Stimulated activated naive B cell treated with anti-CD40 and anti-IgM and Interleukin-4, amounts not matched to agents 10 μg/mL and 1 μg/mL and 100 μg/mL, for 72 hours (primary cell): ENCODE measurements at places on chromosomes 5 and 9.

- DNase-seq: no peak
These were observed 130.9 kb downstream of the GAS1 start for GRCh38 chr9:86816366-86816765.

DNA sequence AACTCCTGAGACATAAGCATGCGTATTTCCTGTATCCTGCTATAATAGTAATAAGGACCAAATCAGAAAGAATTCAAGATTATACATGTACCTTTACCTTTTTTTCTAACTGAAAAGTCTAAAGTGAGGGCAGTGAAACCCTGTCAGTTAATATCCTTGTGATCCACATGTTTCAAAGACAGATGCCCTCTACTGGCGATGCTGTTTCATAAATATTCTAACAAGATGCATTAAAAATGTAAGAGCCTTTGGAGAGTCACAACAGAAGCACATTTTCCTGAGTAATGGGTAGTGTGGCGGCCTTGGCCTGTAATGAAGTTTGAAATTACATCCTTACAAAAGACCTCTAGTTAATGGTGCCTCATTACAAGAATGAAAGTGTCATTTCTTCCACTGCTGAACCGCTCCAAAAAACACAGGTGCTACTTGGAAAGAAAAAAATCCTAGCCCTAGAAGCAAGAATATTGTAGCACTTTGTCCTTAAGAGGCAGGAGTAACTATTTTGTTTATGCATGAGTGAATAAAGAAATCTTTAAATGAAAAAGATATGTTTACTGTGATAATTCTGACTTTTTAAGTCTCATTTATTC, 232.6 kb downstream of the EPB41L4A start:
- DNase-seq: no peak

- DNase-seq: no peak
These were observed 142.6 kb upstream of the FST start for GRCh38 chr5:53337827-53338226.

- no peak for DNase-seq
These were observed 30.3 kb upstream of the MAST4 start for GRCh38 chr5:66565878-66566277.

- no peak for DNase-seq
These were observed 98.5 kb upstream of the LMX1B start for GRCh38 chr9:126515001-126515872.

DNA sequence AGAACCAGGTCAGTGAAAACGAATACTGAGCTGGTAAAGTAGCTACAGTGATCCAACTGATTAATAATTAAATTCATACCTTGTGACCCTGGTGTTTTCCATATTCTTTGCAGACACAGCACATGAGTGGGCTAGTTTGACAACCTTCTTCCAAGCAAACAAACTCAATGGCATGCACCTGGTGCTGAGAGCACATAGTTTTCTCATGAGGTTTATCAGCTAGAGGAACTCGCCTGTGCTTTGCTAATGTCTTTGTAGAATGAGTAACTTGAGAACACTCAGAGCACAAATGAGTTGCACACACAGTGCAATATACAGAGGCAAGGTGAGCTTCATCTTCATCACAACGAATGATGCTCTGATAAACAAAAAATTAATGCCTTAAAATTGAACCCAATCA, 12.6 kb downstream of the TRIM23 start:
- DNase-seq: no peak

GRCh38 chr9:21830589-21830988, 28.2 kb downstream of the MTAP start:
- DNase-seq: no peak

- DNase-seq: no peak
These were observed 16.8 kb upstream of the PHYKPL start for GRCh38 chr5:178249191-178249989.

DNA sequence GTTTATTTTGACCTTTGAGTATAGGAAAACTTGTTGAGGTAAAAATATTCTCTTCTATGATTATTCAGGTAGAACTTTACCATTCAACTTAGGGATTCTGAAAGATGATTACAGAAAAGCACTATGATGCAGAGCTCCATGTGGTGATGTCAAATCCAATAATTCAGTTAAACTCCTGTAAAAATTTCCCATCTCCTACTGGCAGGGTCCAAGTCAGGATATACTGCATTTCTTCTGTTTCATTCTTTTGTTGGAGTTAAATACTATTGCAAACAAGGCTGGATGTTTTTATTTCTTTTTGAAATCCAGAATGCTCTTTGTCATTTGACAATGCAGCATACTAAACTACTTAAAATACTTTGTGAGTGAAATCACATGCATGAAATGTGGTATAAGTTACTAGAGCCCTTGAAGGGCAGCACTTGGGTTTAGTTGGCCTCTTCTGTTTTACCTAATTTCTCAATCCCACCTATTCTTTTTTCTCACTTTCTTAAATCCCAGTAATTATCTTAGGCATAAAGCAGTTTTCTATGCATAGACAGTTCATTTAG, 204.5 kb downstream of the FBXL7 start:
- no peak for DNase-seq

DNA sequence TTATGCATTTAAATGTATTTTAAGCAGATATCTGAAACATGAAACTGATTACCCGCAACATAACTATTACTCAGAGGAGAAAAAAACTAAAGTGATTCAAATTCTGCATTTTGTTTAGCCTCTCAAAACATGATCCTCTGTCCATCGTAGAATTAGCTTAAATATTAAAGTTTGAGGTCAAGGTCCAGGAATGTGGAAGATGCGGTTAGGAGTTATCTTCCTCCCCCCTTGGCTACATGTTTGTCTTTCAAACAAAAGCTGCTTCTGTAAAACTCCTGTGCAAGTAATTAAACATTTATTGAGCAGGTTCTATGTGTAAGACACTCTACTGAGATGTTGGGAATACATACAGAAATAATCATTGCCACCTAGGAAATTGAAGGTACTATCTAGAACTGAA, 175.0 kb upstream of the ISL1 start:
- DNase-seq: no peak

DNA sequence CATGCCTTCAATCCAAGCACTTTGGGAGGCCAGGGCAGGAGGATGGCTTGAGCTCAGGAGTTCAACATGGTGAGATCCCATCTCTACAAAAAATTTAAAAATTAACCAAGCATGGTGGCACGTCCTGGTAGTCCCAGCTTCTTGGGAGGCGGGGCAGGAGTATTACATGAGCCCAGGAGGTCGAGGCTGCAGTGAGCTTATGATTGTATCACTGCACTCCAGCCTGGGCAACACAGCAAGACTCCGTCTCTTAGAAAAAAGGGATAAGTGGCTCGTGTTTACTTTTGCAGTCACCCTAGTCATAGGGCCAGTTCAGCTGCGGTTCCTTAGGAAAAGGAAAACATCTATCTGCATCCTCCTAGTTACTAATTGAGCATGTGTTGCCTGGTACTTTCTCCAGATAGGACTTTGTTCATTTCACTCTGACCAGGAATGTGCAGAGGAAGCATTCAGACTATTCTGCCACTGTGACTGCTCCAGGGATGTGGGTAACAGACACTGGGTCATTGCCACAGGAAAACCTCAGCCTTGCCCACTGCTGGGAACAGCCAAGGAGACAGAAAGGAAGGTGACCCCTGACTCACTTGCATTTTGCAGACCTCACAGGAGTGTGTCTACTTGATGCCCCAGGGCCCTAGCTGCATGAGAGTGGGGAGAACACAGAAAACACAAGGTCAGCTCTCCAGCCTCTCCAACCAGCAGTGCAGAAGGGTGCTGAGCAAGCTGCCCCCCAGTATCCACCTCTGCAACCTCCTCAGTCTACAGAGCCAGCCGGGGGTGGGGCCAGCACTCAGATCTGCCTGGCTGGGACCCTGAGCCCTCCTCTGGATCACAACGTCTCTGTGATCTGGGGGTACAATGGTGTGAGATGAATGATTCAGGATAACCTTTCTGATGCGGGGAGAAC, 33.9 kb upstream of the ALDH1B1 start:
- DNase-seq: no peak

- peak; percentile 36 for DNase-seq
These were observed 23.8 kb downstream of the KLF4 start for GRCh38 chr9:107465467-107466451.

- no peak for DNase-seq
These were observed 1.0 kb downstream of the GGTA1 start for GRCh38 chr9:121498487-121499176.

- no peak for DNase-seq
These were observed 67.4 kb upstream of the HRH2 start for GRCh38 chr5:175590471-175590881.
